K562 (cell line): ENCODE measurements at places on chromosomes 5 and 9. TPM values are rescaled to one million over a fixed set of nuclear protein-coding genes. Genes with fewer than 3 reads are reported as not detected.

Gene DEPDC1B
- 41.6 and 43.2 TPM in 2 replicates for total RNA-seq

Gene TGFBI
- 0.62 and 0.98 TPM in 2 replicates for total RNA-seq

Gene CRB2
- total RNA-seq, result 1.2 and 1.3 TPM in 2 replicates

DNA sequence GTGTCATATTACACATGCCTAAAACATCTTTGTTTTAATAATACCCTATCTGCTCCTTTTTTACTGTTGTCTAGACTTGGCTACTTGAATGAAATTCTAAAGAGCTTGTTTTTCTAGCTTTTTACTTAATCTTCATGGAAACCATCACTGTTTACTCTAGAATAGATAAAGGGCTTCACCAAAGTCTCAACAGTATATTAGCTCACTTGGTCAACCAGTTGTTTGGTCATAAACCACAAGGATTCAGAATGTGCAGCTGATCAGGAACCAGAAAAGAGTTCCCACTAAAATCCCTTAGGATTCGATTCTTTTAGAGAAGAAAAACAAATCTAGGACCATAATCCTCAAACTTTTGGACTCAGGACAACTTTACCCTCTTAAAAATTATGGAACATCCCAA lies 38.0 kb downstream of the CDO1 start:
- no peak overlapping the region for H3K4me3 ChIP-seq
- H3K4me1 ChIP-seq, result no peaks in the 10 kb centered on the region
- no peak overlapping the region for H3K27ac ChIP-seq
- H3K27me3 ChIP-seq, result no peaks in the 10 kb centered on the region
- no peaks in the 10 kb centered on the region for H3K36me3 ChIP-seq

- no peak for DNase-seq
- no peaks in the 10 kb centered on the region for H3K36me3 ChIP-seq
- H3K27me3 ChIP-seq, result peaks cover 14% of the 10 kb centered on the region
These were observed 150.6 kb upstream of the IQGAP2 start for GRCh38 chr5:76252437-76252836.

DNA sequence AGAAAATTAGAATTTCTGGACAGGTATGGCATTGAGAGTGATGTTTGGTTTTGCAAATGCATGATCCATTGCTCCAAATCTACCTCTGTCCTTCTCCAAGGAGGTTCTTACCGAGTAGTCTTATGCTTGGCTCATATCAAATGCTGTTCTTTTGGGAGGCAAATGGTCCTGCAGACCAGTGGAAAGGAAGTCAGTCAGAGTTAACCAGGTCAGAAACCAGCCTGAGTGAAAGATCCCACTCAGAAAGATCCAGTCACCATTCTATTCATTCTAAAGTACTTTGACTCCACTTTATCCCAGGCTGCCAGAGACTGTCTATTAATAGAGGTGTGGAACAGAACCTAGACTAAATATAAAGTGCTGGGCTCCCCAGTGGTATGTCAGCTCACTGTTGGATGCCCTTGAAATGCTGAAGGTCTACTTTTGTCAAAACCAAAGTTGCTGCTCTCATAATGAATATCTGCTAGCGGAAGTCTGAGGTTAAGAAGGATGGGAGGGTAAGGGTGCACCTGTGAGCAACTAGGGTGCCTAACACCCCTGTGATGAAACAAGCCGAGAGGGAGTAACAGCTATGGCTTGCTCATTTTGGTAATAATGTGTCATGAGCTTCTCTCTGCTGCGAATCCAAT lies 302.2 kb downstream of the ZNF608 start:
- H3K27ac ChIP-seq, result no peak overlapping the region
- no peaks in the 10 kb centered on the region for H3K36me3 ChIP-seq
- no peaks in the 10 kb centered on the region for H3K4me1 ChIP-seq
- no peak overlapping the region for H3K4me3 ChIP-seq

GRCh38 chr5:147918101-147918685 lies 11.9 kb upstream of the C5orf46 start:
- no peaks in the 10 kb centered on the region for H3K27me3 ChIP-seq
- DNase-seq, result no peak
- H3K4me3 ChIP-seq, result no peak overlapping the region
- no peaks in the 10 kb centered on the region for H3K4me1 ChIP-seq
- no peak overlapping the region for H3K27ac ChIP-seq
- no peaks in the 10 kb centered on the region for H3K36me3 ChIP-seq

DNA sequence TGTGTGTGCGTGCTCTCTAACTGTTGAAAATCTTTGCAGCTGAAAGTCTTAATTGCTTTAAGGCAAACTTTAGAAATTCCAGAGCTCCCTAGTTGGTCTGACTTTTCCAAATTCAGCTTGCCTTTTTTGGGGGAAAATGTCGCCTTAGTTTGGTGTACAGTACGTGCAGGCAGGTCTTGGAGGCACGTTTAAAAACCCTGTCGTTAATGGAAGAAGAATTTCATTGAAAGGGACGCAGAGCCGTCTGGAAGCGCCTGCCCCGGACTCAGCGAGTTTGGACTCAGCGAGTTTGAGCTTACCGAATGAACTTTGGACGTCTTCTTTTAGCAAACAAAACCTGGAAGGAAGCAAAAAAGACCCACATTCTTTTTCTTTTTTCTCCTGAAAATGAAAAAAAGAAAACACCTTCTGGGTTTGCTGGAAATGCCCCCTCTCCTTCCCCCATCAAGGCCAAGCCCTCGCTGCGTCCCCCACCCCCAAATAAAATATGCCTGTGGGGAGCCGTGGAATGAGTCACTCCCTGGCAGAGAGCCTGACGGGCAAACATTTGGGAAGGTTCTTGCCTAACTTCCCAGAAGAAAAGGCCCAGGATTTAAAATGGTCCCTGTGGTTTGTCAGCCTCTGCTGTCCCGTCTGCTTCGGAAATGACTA lies 1.5 kb downstream of the NEK6 start:
- peak overlapping the region; percentile 59 for H3K4me3 ChIP-seq
- H3K27ac ChIP-seq, result peak overlapping the region; percentile 10; the same call in 1 of the 3 replicates
- no peak for DNase-seq
- peaks cover 24% of the 10 kb centered on the region; the same call in 2 of the 3 replicates for H3K4me1 ChIP-seq
- H3K36me3 ChIP-seq, result no peaks in the 10 kb centered on the region; the same call in 2 of the 3 replicates

DNA sequence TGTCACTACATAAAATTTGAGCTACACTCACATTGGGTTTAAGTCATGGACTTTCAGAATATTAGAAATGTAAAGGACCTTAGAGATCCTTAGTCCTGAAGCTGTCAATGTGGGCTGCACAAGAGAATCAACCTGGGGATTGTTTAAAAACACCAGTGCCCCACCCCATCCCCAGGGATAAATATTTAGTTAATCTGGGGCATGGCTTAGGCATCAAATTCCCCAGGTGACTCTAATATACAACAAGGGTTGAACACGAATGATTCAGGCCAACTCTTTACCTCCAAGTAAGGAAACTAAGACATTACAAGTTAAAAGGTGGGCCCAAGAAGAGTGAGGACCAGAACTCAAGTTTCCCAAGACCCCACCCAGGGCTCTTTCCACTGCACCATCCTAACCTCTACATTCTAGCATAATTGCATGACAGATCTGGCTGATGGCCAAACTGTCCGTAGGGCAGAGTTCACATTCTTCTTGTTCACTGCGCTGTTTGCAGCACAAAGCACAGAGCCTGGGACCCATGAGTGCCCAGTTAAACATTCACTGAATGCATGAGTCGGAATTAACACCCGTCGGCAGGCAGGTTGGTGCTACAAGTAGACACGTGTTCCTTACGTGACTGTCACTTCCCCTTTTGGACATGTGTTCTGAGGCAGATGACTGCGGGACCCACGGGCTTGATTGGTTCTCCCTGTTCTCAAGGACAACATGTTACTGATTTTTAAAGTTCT lies 25.2 kb downstream of the CYFIP2 start:
- H3K4me3 ChIP-seq, result no peak overlapping the region
- DNase-seq, result no peak
- no peaks in the 10 kb centered on the region for H3K36me3 ChIP-seq
- H3K27me3 ChIP-seq, result peaks cover 14% of the 10 kb centered on the region
- no peaks in the 10 kb centered on the region for H3K4me1 ChIP-seq
- H3K27ac ChIP-seq, result no peak overlapping the region

DNA sequence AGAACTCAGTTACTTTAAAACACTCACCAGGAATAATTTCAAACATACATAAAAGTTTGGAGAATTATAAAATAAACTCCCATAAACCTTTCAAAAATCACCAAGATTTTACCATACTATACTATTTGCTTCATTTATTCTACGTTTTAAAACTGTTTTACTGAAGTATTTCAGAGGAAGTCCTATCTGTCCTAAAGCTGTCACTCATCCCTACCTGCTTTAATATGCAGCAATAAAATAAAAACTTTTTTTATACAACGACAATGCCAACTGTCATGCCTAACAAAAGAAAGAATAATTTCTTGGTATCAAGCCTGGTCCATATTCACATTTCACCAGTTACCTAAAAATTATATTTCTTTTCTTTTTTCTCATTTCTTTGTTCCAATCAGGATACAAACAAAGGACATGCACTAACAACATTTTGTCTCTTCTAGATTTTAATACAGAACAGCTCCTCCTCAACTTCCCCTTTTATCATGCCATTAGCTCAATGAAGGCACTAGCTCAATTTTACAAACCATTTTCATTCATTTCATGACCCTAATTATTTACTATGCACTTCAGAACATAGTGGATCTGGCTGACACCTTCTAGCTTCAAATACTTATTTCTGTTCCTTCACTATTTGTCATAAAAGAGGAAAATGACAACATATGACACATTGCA lies 135.2 kb downstream of the GNAQ start:
- H3K4me1 ChIP-seq, result peaks cover 35% of the 10 kb centered on the region
- peaks cover 16% of the 10 kb centered on the region; the same call in 2 of the 3 replicates for H3K36me3 ChIP-seq
- no peaks in the 10 kb centered on the region for H3K27me3 ChIP-seq
- no peak for DNase-seq
- H3K4me3 ChIP-seq, result no peak overlapping the region

GRCh38 chr5:163409384-163409783 lies 28.0 kb upstream of the CCNG1 start:
- H3K4me3 ChIP-seq, result no peak overlapping the region
- H3K4me1 ChIP-seq, result no peaks in the 10 kb centered on the region; the same call in 2 of the 3 replicates
- no peaks in the 10 kb centered on the region for H3K36me3 ChIP-seq
- H3K27me3 ChIP-seq, result no peaks in the 10 kb centered on the region

DNA sequence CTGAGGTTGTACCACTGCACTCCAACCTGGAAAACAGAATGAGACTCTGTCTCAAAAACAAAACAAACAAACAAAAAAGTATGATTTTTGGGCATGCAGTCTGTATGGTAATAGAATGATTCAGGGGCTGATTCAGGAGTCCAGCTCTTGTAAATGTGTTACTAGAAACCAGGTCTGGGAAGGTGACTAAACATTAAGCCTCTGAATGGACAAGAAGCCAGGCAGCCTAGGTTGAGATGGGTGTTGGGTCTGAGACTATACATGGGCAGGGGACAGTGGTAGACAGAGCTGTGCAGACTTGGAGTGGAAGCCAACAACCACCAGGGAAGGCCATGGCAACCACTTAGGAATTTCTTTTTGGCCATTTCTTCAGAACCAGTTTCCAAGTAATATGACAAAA lies 64.9 kb upstream of the TLE1 start:
- H3K27ac ChIP-seq, result no peak overlapping the region
- DNase-seq, result no peak
- no peak overlapping the region for H3K4me3 ChIP-seq
- no peaks in the 10 kb centered on the region for H3K36me3 ChIP-seq
- no peaks in the 10 kb centered on the region for H3K4me1 ChIP-seq

- no peaks in the 10 kb centered on the region for H3K4me1 ChIP-seq
- H3K27me3 ChIP-seq, result no peaks in the 10 kb centered on the region
- H3K27ac ChIP-seq, result no peak overlapping the region
- H3K4me3 ChIP-seq, result no peak overlapping the region
These were observed 79.7 kb downstream of the CDH6 start for GRCh38 chr5:31273161-31273560.

DNA sequence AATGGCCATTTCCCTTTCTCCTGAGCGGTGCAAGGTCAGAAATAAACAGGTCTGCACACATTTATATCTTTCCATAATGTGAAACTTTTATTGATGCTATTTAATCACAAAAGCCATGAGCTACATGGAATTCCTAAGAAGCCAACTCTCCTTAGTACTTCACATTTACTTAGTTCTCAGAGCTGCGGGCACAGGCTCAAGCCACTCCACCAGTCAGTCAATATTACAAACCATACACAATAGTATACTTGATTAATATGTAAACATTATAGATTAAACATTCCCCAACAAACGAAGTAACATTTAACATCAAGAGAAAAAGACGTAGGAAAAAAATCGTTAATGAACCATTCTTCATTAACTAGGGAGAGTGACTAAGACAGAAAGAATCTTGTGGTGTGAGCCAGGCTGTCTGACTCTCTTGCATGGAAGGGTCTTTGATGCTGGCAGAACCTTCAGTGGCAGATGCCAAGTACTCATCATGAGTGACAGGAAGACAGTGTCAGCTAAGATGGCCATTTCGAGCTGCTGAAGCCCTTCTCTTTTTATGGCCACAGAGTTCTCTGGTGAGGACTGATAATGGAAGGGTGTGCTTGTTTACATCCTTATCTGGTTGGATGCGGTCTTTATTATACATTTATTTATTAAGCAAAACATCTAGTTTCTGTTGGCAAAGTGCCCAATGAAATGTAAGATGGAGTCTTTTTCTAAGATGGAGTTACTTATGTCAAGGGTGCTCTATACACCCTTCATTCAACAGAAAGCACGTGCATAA lies 115.5 kb upstream of the TUT7 start:
- DNase-seq, result no peak
- H3K27ac ChIP-seq, result no peak overlapping the region
- no peaks in the 10 kb centered on the region for H3K27me3 ChIP-seq
- H3K4me3 ChIP-seq, result no peak overlapping the region
- no peaks in the 10 kb centered on the region for H3K4me1 ChIP-seq

- H3K27ac ChIP-seq, result no peak overlapping the region
- no peaks in the 10 kb centered on the region for H3K36me3 ChIP-seq
- no peaks in the 10 kb centered on the region for H3K4me1 ChIP-seq
- H3K27me3 ChIP-seq, result no peaks in the 10 kb centered on the region
- H3K4me3 ChIP-seq, result no peak overlapping the region
These were observed 33.4 kb upstream of the FCHO2 start for GRCh38 chr5:72922422-72922821.

GRCh38 chr5:133480866-133481265 lies 131.5 kb downstream of the FSTL4 start:
- no peak for DNase-seq
- peaks cover 43% of the 10 kb centered on the region for H3K27me3 ChIP-seq
- H3K4me1 ChIP-seq, result no peaks in the 10 kb centered on the region

DNA sequence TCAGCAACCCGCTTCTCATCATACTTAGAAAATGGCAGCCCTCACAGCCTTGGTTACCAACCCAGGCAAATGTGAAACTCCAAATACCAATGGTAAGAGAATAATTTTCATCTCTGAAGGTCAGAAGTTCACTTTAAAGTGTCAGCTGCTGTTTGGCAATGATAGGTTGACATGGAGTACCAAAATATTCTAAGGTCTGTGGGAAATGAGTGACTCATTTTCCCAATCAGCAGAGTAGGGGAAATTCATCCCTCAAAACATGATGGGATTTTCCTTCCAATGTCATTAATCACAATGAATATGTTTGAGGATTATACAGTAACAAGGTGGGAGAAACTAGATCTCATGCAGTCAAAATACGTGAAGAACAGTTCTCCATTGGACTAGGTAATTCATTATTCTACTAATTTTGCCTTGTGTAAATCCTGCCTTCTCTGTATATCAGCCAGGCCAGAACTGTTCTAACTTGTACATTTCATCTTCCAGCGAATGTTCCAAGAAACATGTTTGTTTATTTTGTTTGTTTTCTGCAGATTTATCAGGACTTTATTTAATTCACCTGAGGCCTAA lies 53.1 kb upstream of the ERBIN start:
- no peaks in the 10 kb centered on the region for H3K27me3 ChIP-seq
- H3K4me3 ChIP-seq, result no peak overlapping the region
- H3K27ac ChIP-seq, result no peak overlapping the region
- H3K36me3 ChIP-seq, result no peaks in the 10 kb centered on the region
- H3K4me1 ChIP-seq, result no peaks in the 10 kb centered on the region; the same call in 1 of the 2 replicates

- H3K27ac ChIP-seq, result no peak overlapping the region; the same call in 2 of the 3 replicates
- peaks cover 20% of the 10 kb centered on the region; the same call in 2 of the 3 replicates for H3K4me1 ChIP-seq
- DNase-seq, result no peak
These were observed 33.6 kb upstream of the HSD17B4 start for GRCh38 chr5:119418606-119419100.
